Peyer's patch (tissue), 4 donors: ENCODE measurements at places on chromosomes 3 and 15. TPM values are rescaled to one million over a fixed set of nuclear protein-coding genes. Genes with fewer than 3 reads are reported as not detected.

TTC21A gene
- 28.9 TPM for total RNA-seq

DNA sequence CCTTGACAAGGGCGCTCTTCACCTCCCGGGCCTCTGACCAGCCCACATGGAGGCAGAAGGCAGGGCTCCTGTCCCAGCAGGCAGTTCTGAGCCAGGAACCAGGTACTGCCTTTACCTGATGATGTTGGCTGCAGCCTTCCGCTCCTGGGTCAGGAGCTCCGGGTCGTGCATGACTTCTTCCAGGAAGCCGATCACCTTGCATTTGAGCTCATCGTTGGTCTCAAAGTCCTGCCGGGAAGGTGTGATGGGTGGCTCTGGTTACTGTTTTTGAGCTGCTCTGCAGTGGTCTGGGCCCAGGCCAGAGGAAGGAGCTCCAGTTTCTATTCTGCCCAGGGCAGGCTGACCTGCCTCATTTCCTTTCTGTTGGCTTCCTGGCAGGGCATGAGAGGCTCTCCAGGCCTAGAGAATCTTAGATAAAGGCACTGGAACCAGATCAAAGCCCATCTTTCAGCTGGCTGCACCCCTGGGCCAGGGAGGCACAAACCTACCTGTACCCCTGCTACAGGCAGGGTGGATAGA lies 53.2 kb upstream of the CTSH start:
- no peak overlapping the region for H3K27ac ChIP-seq
- H3K4me1 ChIP-seq: no peaks in the 10 kb centered on the region
- no peaks in the 10 kb centered on the region for H3K36me3 ChIP-seq
- no peak overlapping the region for H3K4me3 ChIP-seq
- no peak for DNase-seq

- H3K36me3 ChIP-seq: no peaks in the 10 kb centered on the region
- no peak overlapping the region for H3K27ac ChIP-seq
- no peaks in the 10 kb centered on the region for H3K4me1 ChIP-seq
- no peak for DNase-seq
- no peak overlapping the region for H3K4me3 ChIP-seq
Measured at GRCh38 chr15:36879568-36880222, 220.7 kb downstream of the MEIS2 start.

ACOX2 gene
- 162 TPM for total RNA-seq

DNA sequence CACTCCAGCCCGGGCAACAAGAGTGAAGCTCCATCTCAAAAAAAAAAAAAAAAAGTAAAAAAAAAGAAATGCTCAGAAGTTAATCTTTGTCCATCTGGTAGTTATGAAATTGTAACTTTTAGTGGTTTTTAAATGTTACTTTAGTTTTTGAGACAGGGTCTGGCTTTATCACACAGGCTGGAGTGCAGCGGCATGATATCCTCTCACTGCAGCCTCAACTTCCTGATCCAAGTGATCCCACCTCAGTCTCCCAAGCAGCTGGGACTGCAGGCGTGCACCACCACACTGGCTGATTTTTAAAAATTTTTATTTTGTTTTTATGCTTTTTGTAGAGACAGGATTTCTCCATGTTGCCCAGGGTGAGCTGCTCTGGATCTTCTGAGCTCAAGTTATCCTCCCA lies 1.3 kb downstream of the RNU5B-1 start:
- no peaks in the 10 kb centered on the region for H3K27me3 ChIP-seq
- H3K27ac ChIP-seq: no peak overlapping the region
- H3K4me1 ChIP-seq: no peaks in the 10 kb centered on the region

GRCh38 chr15:38530113-38530512 lies 34.5 kb downstream of the RASGRP1 start:
- no peaks in the 10 kb centered on the region for H3K4me1 ChIP-seq
- no peak overlapping the region for H3K27ac ChIP-seq
- no peak overlapping the region for H3K4me3 ChIP-seq
- DNase-seq: no peak

CEP97 gene
- total RNA-seq: 3.3 TPM

- no peak overlapping the region for H3K4me3 ChIP-seq
- H3K27ac ChIP-seq: no peak overlapping the region
- H3K27me3 ChIP-seq: no peaks in the 10 kb centered on the region
- DNase-seq: no peak
- no peaks in the 10 kb centered on the region for H3K4me1 ChIP-seq
Measured at GRCh38 chr3:78736863-78737262, 1030.9 kb downstream of the ROBO1 start.

GRCh38 chr3:158355623-158356588 lies 215.1 kb upstream of the MLF1 start:
- DNase-seq: no peak
- no peaks in the 10 kb centered on the region for H3K27me3 ChIP-seq
- no peak overlapping the region for H3K4me3 ChIP-seq
- no peaks in the 10 kb centered on the region for H3K4me1 ChIP-seq
- no peak overlapping the region for H3K27ac ChIP-seq
- H3K36me3 ChIP-seq: no peaks in the 10 kb centered on the region

TFDP2 gene
- 67.8 TPM for total RNA-seq

DNA sequence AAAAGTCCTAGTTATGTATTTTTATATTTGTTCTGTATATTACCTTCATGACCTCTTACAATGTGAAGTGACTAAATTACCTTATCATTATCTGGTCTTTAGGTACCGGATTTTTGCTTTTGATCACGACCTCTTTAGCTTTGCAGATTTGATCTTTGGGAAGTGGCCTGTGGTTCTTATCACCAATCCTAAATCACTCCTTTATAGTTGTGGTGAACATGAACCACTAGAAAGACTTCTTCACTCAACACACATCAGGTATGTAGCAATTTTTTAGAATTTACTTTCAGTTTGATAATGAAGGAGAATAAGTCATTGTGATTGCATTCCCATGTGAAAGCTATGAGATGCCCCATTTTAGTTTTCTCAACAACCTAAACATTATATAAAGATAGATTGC lies 18.3 kb downstream of the TMEM62 start:
- DNase-seq: no peak
- H3K36me3 ChIP-seq: peaks cover 81% of the 10 kb centered on the region
- no peaks in the 10 kb centered on the region for H3K27me3 ChIP-seq
- H3K4me1 ChIP-seq: no peaks in the 10 kb centered on the region
- H3K27ac ChIP-seq: no peak overlapping the region
- no peak overlapping the region for H3K4me3 ChIP-seq

CIP2A gene
- 7.4 TPM for total RNA-seq

DAZL gene
- total RNA-seq: not detected

DNA sequence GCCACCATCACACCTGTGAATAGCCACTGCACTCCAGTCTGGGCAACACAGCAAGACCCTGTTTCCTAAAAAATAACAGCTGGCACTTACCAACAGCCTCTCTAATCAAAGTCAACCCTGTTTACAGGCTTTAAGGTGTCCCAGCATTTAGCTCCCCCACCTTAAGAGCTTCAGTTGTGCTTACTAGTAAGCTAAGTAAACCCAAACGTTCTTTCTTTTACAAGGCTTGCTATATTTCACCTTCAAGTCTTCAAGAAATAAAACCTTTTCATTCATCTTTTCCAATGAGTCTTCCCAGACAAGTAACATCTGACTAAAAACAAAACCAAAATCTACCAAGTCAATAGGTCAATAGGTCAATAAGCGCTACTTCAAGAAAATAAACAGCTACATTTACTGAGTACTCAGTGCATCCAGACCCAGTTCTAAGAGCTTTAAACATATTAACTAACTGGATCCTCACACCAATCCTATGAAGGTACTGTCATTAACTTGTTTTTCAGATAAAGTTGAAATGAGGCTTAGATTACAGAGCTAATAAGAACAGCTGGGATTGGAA lies 62.4 kb downstream of the PBRM1 start:
- no peaks in the 10 kb centered on the region for H3K36me3 ChIP-seq
- no peak overlapping the region for H3K27ac ChIP-seq
- H3K27me3 ChIP-seq: no peaks in the 10 kb centered on the region
- no peak for DNase-seq
- no peak overlapping the region for H3K4me3 ChIP-seq

IFRD2 gene
- 75.5 TPM for total RNA-seq

DNA sequence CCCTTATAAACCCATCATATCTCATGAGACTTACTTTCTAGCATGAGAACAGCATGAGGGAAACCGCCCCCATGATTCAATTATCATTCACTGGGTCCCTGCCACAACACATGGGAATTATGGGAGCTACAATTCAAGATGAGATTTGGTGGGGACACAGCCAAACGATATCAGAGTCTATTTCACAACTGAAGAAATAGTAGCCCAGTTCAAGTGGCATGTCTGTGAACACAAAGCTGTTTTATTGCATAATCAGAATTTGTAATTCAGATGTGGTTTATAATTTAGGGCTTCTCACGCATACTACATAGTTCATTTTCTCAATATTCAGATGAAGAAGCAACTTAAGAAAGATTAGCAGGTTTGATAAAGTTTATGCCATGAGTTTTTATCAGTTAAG lies 1188.0 kb upstream of the ALCAM start:
- H3K36me3 ChIP-seq: no peaks in the 10 kb centered on the region
- no peak overlapping the region for H3K4me3 ChIP-seq
- H3K4me1 ChIP-seq: no peaks in the 10 kb centered on the region
- no peaks in the 10 kb centered on the region for H3K27me3 ChIP-seq
- no peak for DNase-seq

DNA sequence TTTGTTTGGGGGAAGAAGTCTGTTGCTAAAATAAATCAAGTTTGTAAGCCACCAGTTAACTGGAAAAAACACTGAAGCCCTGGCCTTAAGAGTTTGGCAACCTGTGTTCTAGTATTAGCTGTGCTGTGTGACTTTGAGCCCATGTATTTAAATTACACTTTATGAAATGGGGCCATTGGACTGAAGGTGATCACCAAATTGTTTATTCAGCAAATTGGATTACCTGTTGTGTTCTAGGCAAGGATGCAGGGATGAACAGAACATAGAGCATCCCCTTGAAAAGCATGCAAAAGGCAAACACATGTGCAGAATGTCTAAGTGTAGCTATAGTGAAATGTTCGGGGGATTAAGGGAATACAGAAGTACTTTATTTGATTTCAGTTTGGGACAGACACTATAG lies 54.6 kb downstream of the TMOD3 start:
- H3K27ac ChIP-seq: no peak overlapping the region
- no peaks in the 10 kb centered on the region for H3K4me1 ChIP-seq
- H3K36me3 ChIP-seq: no peaks in the 10 kb centered on the region
- H3K27me3 ChIP-seq: no peaks in the 10 kb centered on the region
- H3K4me3 ChIP-seq: no peak overlapping the region
- no peak for DNase-seq

CHRNA7 gene
- 38.8 TPM for total RNA-seq

DNA sequence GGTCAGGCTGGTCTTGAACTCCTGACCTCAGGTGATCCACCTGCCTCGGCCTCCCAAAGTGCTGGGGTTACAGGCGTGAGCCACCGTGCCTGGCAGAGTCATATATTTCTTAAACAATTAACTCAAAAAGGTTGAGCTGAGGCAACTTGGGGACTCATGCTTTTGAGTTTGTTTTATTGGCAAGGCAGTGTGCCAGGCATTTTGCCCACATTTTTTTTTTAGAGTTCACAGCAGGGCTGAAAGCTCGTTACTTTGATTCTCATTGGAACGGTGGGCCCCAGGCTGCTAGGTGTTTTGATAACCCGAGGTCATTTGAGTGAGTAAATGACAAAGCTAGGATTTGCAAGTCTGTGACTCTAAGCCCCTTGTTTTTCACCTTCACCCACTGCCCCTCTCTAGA lies 76.2 kb downstream of the CCK start:
- H3K4me3 ChIP-seq: no peak overlapping the region
- H3K4me1 ChIP-seq: no peaks in the 10 kb centered on the region
- H3K27me3 ChIP-seq: no peaks in the 10 kb centered on the region
- no peak for DNase-seq

DNA sequence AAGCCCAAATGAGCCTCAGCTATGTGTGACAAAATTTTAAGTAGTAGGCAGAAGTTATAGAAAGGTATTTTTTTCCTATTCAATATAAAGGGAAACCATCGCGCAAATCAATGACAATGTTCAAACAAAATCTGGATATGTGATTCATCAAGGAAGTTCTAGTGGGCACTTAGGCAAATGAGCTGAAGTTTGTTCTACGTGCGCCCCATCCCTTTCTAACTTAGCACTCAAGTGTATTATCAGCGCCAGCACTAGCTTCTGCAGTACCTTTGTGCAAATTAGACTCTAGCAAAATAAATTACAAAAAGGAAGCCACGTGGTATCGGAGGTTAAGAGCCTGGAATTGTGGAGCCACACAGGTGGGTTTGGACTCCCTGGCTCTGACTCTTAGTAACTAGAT lies 91.1 kb downstream of the TBL1XR1 start:
- no peaks in the 10 kb centered on the region for H3K36me3 ChIP-seq
- H3K27me3 ChIP-seq: no peaks in the 10 kb centered on the region
- no peak overlapping the region for H3K27ac ChIP-seq

- no peak overlapping the region for H3K27ac ChIP-seq
- H3K36me3 ChIP-seq: no peaks in the 10 kb centered on the region
- DNase-seq: no peak
- H3K27me3 ChIP-seq: no peaks in the 10 kb centered on the region
- no peaks in the 10 kb centered on the region for H3K4me1 ChIP-seq
Measured at GRCh38 chr3:16369276-16369675, 104.3 kb downstream of the OXNAD1 start.

GRCh38 chr3:183085634-183086390 lies 13.5 kb downstream of the MCCC1 start:
- no peaks in the 10 kb centered on the region for H3K36me3 ChIP-seq
- no peaks in the 10 kb centered on the region for H3K4me1 ChIP-seq
- H3K27ac ChIP-seq: no peak overlapping the region
- no peaks in the 10 kb centered on the region for H3K27me3 ChIP-seq
- H3K4me3 ChIP-seq: no peak overlapping the region

GRCh38 chr3:30311781-30312180 lies 294.6 kb upstream of the TGFBR2 start:
- H3K4me1 ChIP-seq: no peaks in the 10 kb centered on the region
- no peak for DNase-seq
- no peak overlapping the region for H3K4me3 ChIP-seq

GRCh38 chr3:33184863-33185262 lies 33.7 kb downstream of the SUSD5 start:
- H3K4me3 ChIP-seq: no peak overlapping the region
- H3K4me1 ChIP-seq: no peaks in the 10 kb centered on the region
- no peak for DNase-seq
- H3K36me3 ChIP-seq: no peaks in the 10 kb centered on the region
- H3K27ac ChIP-seq: no peak overlapping the region

- H3K4me1 ChIP-seq: no peaks in the 10 kb centered on the region
- no peaks in the 10 kb centered on the region for H3K36me3 ChIP-seq
- H3K27ac ChIP-seq: no peak overlapping the region
Measured at GRCh38 chr3:165464736-165465135, 268.6 kb upstream of the SLITRK3 start.

KLF13 gene
- 80.4 TPM for total RNA-seq

- no peak overlapping the region for H3K4me3 ChIP-seq
- H3K27ac ChIP-seq: peak overlapping the region; percentile 23
- H3K36me3 ChIP-seq: no peaks in the 10 kb centered on the region
Measured at GRCh38 chr15:57559875-57560274, 31.8 kb upstream of the MYZAP start.

- H3K4me1 ChIP-seq: no peaks in the 10 kb centered on the region
- no peaks in the 10 kb centered on the region for H3K36me3 ChIP-seq
- no peak overlapping the region for H3K4me3 ChIP-seq
- H3K27ac ChIP-seq: no peak overlapping the region
- no peaks in the 10 kb centered on the region for H3K27me3 ChIP-seq
Measured at GRCh38 chr15:37824717-37825382, 109.6 kb upstream of the TMCO5A start.

CLDN16 gene
- not detected for total RNA-seq

GRCh38 chr15:97944724-97945123 lies 15.8 kb upstream of the ARRDC4 start:
- no peak for DNase-seq
- no peak overlapping the region for H3K4me3 ChIP-seq
- no peaks in the 10 kb centered on the region for H3K36me3 ChIP-seq
- no peak overlapping the region for H3K27ac ChIP-seq
- no peaks in the 10 kb centered on the region for H3K4me1 ChIP-seq

- no peaks in the 10 kb centered on the region for H3K4me1 ChIP-seq
- H3K36me3 ChIP-seq: no peaks in the 10 kb centered on the region
- H3K4me3 ChIP-seq: no peak overlapping the region
- no peaks in the 10 kb centered on the region for H3K27me3 ChIP-seq
- DNase-seq: no peak
Measured at GRCh38 chr3:151483961-151484520, 23.2 kb upstream of the IGSF10 start.

CHL1 gene
- 6.3 TPM for total RNA-seq
